ENCODE measurements at places on chromosomes 4 and X.

GRCh38 chr4:62898115-62898514 is 1511.1 kb downstream of the TECRL start:
- no peak for DNase-seq

GRCh38 chrX:118047446-118048186 is 69.0 kb downstream of the KLHL13 start:
- DNase-seq, result no peak

DNA sequence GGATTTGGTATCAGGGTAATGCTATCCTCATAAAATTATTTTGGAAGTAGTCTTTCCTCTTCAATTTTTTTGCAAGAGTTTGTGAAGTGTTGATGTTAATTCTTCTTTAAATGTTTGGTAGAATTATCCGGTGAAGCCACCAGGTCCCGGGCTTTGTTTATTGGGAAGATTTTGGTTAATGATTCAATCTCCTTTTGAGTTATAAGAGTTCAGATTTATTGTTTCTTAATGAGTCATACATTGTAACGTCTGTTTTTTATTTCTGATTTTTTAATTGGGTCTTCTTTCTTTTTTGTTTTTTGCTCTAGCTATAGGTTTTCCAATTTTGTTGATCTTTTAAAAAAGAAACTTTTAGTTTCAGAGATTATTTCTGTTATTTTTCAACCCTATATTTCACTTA is 412.3 kb downstream of the PDGFC start:
- no peak for DNase-seq

- no peak for DNase-seq
Measured at GRCh38 chrX:10254739-10255138, 98.0 kb downstream of the CLCN4 start.

- DNase-seq, result no peak
Measured at GRCh38 chr4:72974694-72975487, 94.6 kb downstream of the COX18 start.

DNA sequence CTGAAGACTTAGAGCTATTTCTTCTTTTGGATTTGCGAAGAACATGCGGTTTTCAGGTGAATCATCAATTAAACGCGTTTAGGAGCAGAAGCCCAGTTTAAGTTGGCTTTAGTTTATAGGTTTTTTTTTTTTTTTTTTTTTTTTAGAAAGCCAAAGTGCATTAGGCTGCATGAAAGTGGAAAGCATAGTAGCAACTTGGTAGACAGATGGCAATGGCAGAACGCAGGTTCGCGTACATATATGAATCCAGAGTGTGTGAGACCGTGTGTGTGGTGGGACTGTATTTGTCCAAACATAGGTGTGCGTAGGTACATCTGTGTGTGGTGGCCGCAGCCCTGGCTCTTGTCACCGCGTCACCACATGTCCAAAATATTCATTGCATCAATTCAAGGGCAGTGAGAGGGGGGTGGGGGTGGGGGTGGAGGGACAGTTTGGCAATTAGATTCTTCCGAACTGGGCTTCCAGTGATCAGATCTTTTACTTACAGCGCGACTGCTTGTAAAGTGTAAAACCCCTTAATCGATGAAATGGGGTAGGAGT is 901 bp downstream of the JADE1 start:
- no peak for DNase-seq

DNA sequence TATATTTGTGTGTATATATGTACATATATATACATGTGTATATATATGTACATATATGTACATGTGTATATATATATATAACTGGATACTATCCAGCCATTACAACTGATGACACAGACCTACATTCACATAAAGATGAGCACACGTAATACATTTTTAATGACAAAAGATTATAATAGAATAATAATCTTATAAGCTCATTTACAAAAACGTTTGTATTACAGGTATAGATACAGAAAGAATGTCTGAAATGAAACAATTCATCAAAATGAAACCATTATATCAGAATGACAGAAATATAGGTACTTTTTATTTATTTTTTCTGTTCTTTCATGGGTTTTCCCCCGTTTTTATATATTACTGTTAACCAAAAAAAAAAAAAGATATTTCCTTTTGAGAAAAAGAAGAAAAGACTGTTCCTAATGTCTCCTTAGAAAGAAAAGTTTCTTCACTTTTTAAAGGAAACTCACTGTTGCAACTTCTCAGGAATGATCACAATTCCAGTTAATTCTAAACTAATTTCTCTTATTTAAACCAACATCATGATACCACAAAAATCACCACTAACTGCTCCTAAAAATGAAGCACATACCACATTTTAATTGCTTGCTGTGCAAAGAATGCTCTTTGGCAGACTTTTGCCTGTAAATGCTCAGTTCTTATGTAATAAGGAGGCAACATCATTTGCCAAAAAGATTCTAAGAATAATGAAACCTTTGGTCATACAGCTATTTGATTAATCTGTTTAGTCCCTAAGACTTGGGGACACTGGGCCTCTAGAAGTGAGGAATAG is 18.9 kb downstream of the LEF1 start:
- DNase-seq, result no peak

GRCh38 chr4:43394976-43395375 is 502.5 kb downstream of the GRXCR1 start:
- no peak for DNase-seq

DNA sequence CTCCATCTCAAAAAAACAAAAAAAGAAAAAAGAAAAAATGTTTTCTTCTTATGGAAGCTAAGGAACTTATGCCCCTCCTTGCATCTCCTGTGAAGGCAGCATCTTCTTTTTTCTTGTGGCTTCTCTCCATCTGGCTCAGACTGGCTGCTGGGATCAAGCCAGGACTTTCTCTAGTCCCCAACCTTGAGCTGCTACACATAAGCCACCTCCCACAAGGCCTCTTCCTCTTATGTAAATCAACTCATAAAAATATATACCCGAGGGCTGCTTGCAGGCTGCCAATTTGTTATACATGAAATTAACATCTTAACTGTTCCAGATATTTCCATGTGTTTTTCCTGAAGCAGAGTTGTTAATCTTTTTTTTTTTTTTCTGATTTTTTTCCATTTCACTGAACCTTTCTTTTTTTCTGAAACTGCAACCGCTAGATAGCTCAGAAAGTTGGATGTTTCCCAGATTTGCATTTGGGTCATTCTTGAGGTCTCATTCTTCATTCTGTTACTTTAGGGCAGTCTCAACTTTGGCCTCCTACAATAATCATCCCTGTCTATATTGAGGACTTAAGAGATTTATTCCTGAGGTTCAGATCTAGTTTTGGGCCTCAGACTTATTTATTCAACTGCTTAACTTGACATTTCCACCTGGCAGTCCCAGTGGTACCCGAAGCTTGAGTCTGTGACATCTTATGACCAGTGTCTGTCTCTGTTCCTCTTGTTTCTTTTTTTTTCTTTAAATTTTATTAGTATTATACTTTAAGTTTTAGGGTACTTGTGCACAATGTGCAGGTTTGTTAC is 10.3 kb downstream of the SNX25 start:
- peak; percentile 45 for DNase-seq

DNA sequence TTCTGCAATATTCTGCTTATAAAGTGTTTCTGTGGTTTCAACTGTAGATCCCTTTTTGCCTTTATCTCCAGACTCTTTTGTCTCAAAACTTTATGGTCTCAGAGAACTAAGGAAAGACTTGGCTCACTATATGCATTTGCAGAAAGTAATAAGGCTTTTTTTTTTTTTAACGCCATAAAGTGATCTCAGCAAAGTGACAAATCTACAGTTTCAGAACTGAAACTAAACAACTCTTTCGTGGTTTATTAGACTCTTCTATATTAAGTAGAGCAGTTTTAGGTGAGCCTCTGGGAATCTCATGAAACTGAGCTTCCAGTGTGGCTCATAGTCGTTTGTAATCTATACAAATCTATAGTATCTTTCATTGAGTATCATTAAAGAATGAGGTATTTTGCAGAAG is 15.3 kb downstream of the ATP7A start:
- no peak for DNase-seq

Measured in posterior cingulate gyrus (tissue), 11 donors.